ENCODE measurements at places on chromosomes 2 and 18.

DNA sequence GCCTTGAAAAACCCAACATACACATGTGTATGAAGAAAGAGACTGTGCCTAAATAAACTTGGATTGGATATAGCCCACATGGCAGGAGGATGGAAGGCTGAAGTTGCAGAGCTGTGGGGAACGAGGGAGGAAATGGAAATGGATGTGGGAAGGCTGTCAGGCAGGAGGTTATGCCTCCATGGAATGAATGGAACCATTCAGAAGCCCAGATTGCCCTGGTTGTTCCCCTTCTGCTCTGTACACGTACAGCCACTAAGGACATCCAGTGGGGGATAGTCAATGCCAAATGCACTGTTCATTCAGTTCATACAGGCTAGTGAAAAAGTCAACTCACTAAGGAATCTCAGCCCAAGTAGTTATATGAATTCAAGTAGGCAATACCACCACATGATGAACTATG is 463.7 kb downstream of the TNS1 start:
- DNase-seq: no peak

DNA sequence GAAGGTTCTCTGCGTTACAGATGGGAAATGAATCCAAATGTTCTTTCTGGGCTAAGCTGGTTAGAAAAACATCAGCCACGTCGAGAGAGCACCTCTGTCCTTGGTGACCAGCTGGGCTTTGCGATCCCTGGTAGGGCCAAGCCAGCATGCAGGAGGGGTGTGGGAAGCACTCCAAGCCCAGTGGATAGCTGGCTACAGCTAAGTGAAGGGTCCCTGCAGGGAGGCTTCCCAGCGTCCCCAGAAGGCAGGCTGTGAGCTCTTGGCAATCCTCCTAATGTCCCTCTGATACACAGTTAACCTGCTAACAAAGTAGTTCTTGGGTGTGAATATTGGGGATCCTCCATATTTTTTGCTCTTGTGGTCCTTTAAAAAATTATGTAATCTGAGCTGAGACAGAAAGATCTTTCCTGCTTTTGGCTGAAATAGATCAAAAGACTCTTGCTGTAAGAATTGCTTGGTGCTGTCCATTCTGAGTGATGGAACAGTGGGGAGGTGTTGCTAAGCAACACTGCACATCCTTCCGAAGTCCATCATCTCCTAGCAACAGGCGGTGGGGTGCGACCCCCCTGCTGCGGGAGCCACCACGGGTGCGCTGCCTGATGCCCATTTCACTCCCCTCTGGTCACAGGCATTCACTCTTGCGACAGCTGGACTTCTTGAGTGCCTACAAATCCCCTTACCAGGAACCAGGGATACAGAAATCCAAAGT is 88.5 kb upstream of the UXS1 start:
- no peak for DNase-seq

GRCh38 chr2:108199726-108200125 is 40.0 kb upstream of the SULT1C3 start:
- no peak for DNase-seq

DNA sequence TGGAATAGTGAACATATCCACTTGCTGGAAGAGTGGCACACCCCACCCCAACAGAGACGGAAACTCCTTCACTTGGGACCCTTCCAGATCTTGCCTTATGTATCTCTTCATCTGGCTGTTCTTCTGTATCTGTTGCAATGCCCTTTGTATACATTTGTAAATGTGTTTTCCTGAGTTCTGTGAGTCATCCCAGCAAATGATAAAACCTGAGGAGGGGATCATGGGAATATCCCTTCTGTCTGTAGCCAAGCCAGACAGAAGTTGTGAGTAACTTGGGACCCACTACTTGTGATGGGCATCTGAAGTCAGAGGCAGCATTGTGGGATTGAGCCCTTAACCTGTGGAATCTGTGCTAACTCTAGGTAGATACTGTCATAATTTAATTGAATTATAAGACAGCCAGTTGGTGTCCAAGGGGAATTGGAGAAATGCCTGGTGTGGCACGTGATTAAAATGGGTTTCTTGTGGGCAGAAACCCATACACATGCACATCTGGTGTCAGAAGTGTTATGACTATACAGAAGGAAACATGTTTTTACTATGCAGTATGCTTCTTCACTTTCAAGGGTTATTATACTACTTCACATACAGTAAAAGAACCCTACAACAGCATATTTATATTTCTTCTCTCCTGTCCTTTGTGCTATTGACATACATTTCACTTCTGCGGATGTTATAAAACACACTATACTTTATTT is 32.3 kb upstream of the TMEM247 start:
- no peak for DNase-seq

- DNase-seq: no peak
Measured at GRCh38 chr2:215771241-215771640, 242.1 kb downstream of the MREG start.

DNA sequence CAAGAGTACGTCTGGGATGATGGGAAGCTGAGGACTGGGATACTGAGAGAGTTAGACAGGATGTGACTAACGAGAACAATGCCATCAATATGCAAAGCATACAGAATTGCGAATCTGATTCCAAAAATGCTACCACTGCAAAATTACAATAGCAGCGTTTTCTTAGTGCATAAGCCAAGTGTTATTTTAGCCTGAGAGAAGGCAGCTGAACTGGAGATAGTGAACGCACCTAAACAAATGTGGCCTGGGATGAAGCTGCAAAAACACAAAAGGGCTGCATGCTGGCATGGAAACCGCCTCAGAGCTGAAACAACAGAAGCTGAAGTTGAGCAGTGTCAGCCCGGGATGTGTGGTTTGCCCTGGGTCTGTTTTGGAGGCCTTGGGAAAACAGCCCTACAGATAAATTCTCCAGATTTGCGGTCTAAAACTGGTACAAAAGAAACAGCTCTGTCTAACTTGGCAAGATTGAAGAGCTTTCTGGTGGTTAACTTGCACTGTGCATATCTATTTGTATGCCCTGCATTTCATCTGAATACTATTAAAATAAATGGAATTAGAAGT is 45.5 kb downstream of the LYPD6 start:
- DNase-seq: peak; percentile 72

- DNase-seq: no peak
Measured at GRCh38 chr2:188734691-188735090, 239.5 kb upstream of the COL3A1 start.

DNA sequence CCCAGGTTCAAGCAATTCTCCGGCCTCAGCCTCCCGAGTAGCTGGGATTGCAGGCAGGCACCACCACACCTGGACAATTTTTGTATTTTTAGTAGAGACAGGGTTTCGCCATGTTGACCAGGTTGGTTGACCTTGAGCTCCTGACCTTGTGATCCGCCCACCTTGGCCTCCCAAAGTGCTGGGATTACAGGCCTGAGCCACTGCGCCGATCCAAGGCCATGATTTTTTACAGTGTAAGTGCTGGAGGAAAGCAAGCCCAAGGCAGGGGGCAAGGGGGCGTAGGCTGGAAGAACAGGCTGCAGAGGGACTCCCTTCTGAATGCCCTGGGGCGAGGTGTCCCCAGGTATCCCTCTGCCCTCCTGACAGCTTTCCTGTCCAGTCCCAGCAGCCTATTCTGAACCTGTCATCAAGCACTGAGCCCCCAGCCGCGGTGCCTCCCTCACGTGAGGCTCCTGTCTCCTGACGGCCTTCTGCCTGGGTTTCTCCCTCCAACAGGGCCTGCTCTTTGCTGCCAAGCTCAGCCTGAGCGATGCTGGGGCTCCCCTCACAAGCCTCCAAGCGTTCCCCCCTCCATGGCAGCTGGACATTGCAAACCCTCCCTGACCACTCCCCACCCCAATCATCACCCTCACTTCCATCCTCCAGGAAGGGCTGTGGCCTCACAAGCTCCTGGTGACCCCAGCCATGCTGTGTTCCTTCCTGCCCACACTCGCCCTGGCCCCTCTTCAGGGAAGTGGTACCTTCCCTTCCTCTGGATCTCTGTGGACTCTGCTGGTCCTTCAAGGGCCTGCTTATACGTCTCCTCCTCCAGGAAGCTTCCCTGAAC is 37.6 kb downstream of the ZFP36L2 start:
- no peak for DNase-seq

DNA sequence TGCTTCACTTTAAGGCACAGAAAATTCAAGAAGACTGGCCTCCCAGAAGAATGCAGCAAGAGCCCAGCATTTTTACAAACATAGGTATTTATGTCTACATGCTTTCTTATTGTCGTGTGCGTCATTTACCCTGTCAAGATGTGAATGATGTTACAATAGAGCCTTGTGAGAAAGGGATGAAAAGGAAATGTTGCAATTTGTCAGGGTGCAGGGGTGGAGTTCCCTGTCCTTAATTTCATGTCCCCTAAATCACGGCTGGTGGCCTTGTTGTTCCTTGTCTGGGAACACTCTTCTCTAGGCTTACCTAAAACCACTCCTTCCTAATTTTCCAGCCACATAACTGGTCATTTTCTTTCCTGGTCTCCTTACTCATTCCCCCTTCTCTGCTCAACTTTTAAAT is 194.2 kb downstream of the TXNL1 start:
- no peak for DNase-seq

DNA sequence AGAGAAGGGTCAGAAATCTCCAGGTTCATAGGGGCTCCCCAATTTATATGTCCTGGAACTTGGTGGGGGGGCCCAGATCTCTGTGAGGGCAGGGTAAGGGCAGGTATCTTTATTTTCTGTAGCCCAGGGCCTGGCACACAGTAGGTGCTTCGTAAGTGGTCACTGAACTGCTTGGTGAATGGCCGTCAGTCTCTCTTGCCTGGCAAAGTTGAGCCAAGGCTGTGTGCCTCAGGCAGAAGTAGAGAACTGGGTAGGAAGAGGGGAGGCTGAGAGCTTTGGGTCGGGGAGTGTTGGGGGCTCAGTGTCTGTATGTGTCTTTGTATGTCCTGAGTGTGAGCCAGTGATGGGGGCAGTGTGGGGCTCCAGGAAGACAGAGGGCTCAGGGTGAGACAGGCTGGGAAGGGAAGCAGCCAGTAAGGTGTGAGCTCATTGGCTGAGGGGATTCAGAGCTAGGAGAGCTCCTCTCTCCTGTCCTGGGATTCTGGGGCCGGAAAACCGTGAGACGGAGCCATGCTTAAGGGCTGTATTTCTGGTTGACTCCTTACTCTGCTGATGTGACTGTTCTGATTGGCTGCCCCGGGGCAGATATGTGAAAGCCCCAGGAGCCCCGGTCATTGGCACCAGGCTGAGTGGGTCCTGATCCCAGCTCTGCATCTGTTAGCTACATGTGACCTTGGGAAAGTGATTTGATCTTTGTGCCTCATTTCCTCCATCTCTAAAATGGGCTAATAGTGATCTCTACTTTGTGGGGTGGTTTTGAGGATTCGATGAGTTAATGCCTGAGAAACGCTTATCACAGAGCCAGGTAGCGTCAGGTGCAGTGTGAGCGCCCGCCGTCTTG is 30.3 kb downstream of the STEAP3 start:
- no peak for DNase-seq
